ENCODE measurements at places on chromosomes 12 and 14. TPM values are rescaled to one million over a fixed set of nuclear protein-coding genes. Genes with fewer than 3 reads are reported as not detected.

The FAM90A1 gene
- total RNA-seq = not detected

DNA sequence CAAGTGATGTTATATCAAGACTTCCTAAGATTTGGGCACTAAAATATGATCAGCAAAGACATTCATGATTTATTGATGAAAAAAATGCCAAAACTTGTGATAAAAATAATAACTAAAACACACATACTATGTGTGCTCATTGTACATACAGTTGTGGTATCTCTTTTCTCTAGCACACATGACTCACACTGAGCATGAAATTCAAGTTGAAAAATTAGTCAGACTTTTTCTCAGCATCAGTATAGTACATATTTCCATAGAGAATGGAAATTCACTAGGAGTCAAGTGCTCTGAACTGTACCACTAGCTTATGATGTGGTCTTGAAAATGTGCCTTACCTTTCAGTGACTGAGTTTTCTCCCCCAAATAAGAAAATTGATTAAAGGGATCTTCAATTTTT is 471.8 kb upstream of the FLRT2 start:
- DNase-seq = peak; percentile 33

- DNase-seq = no peak
These were observed 96.0 kb downstream of the GCH1 start for GRCh38 chr14:54806616-54807015.

The AKAP5 gene
- 2.9 TPM for total RNA-seq

GRCh38 chr12:68180792-68181744 is 21.5 kb upstream of the IFNG start:
- peak; percentile 15 for DNase-seq

- no peak for DNase-seq
These were observed 4.7 kb downstream of the CLEC2D start for GRCh38 chr12:9674226-9674590.

DNA sequence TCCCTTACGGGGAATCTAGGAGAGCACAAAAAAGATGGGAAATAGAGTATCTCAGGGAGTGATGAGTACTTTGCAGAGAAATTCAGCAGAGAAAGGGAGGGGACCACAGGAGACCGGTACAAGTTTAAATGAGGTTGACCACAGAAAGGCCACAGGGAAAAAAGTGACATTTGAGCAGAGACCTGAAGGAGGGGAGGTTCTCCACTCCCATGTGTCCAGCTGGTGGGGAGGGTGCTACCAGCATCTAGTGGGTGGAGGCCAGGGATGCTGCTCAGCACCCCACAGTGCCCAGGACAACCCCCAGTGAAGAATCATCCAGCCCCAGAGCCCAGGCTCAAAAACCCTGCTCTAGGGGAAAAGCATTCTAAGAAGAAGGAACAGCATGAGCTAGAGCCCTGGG is 34.6 kb downstream of the TESC start:
- no peak for DNase-seq
